ENCODE measurements at places on chromosomes 13 and 19. TPM values are rescaled to one million over a fixed set of nuclear protein-coding genes. Genes with fewer than 3 reads are reported as not detected.

DNA sequence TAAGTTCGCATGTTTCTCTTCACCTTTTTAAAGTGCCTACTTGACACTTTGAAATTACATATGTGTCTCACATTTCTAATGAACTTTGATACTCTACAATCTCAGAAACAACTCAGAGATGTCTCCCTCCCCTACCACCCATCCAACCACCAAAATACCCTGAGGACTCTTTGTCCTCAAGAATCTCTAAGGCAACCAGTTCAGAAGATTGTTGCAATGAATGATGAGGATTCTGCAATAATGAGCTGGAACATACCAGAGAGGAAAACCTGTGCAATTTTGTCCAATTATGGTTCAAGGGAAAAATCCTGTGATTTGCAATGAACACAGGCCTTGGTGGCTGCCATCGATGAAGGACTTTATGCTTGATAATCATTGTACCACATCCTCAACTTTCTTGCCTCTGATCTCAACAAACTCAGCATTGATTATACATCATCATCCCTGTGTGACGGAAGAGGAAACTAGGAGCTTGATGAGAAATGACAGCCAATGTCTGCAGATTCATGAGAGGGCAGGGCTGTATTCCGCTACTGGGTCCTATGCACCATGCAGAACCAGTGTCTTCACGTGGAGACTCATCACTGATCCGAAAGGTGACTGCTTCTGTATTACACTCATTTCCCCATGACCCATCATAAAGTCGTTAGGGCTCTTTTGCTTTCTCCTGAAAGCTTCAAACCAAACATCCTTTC lies 1.1 kb downstream of the FPR1 start:
- no peak overlapping the region for H3K27ac ChIP-seq
- DNase-seq, result no peak
- no peaks in the 10 kb centered on the region for H3K27me3 ChIP-seq

DNA sequence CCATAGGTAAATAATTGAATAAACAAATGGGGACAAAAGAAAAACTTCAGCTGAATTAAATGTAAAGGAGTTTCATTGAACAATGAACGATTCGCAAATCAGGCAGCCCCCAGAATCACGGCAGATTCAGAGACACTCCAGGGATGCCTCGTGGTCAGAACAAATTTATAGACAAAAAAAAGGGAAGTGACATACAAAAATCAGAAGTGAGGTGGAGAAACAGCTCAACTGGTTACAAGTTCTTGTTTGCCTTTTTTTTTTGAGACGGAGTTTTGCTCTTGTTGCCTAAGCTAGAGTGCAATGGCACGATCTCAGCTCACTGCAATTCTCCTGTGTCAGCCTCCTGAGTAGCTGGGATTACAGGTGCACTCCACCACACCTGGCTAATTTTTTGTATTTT lies 5.7 kb downstream of the ZNF566 start:
- H3K27me3 ChIP-seq, result no peaks in the 10 kb centered on the region
- no peak overlapping the region for H3K27ac ChIP-seq
- peaks cover 44% of the 10 kb centered on the region for H3K36me3 ChIP-seq
- no peak overlapping the region for H3K4me3 ChIP-seq
- peaks cover 9% of the 10 kb centered on the region for H3K4me1 ChIP-seq

GRCh38 chr19:1591421-1592023 lies 1.1 kb downstream of the MBD3 start:
- peak overlapping the region; percentile 83 for H3K27ac ChIP-seq
- H3K4me1 ChIP-seq, result peaks cover 29% of the 10 kb centered on the region
- no peaks in the 10 kb centered on the region for H3K27me3 ChIP-seq

DNA sequence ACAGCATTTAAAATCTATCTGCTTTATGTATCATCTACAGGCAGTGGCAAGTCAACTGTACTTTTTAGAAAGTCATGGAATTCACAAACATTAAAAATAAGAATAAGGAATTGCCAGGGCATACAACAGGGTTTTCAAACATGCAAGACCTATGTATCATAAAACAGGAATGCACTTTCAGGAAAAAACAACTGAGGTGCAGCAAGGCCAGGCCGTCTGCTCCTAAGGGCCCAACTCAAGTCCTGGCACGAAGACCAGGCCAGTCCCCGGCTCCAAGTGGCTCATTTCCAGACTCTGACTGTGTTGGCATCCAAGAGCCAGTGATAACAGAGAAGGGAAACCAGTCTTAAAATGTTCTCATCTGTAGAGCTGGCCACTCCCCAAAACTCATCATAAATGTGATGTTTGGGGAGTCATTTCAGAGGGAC lies 7.1 kb downstream of the RFX2 start:
- H3K36me3 ChIP-seq, result no peaks in the 10 kb centered on the region
- H3K4me3 ChIP-seq, result no peak overlapping the region
- H3K27ac ChIP-seq, result peak overlapping the region; percentile 68

DNA sequence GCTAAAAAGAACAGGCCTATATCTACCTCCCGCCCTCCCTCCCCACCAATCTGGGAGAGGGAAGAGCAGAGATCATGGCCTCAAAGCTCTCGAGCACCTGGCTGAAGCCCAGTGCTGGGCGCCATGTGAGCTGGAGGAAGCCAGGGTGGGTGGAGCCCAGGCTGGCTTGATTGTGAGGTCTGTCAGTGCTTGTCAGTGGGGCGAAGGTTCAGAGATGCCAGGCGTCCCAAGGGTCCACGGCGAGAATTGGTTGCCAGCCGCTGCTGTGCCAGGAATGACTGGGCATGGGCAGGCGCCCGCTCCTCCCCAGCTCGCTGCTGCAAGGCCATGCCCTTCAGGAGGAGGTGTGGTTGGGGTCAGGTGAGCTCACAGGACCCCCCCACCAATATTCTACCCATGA lies 11.5 kb downstream of the BEST2 start:
- H3K36me3 ChIP-seq, result peaks cover 3% of the 10 kb centered on the region
- H3K27me3 ChIP-seq, result no peaks in the 10 kb centered on the region
- no peak for DNase-seq
- H3K4me3 ChIP-seq, result no peak overlapping the region

GRCh38 chr13:112618501-112618900 lies 30.5 kb upstream of the TUBGCP3 start:
- peaks cover 53% of the 10 kb centered on the region for H3K27me3 ChIP-seq
- no peaks in the 10 kb centered on the region for H3K36me3 ChIP-seq
- H3K27ac ChIP-seq, result no peak overlapping the region
- peak; percentile 69 for DNase-seq

Gene KASH5
- total RNA-seq, result not detected

DNA sequence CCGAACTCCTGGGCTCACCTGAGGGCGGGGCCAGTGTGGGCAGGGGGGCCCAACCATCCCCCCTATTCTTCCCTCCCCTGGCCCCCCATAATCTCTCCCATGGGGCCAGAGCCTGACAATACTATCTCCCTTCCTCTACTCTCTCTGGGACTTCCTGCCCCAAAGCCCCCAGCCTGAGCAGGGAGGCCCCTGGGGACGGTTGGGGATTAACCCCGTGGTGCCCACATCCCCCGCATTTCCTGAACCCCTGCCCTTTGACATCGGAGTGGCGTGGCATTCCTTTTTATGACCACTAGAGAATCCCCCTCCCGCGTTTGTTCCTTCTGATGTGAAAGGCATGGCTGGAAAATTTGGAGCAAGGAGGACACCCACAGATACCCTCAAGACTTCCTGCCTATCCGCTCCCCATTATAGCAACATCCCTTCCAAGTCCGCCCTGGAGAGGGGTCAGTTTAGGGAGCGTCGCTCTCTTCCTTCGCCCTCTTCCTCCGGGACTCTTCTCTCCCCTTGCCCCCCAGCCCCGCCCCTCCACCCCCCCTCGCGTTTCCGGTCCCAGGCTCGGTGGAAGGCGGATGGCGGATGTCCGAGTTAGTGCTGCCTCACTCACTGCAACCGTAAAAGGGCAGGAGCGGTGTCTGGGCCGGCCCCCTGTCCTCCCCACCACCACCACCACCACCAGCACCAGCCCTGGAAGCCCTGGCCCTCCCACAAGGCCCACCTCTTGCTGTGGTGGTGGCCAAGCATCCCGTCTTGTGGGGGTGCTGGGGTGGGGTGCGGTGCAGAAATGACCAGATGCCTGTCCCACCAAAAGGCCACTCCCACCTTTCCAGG lies 1.8 kb downstream of the VASP start:
- DNase-seq, result no peak
- H3K27ac ChIP-seq, result peak overlapping the region; percentile 93
- no peaks in the 10 kb centered on the region for H3K27me3 ChIP-seq
- H3K4me1 ChIP-seq, result peaks cover 40% of the 10 kb centered on the region
- peak overlapping the region; percentile 83 for H3K4me3 ChIP-seq
- no peaks in the 10 kb centered on the region for H3K36me3 ChIP-seq

- no peak for DNase-seq
- H3K27ac ChIP-seq, result peak overlapping the region; percentile 94
- peak overlapping the region; percentile 38 for H3K4me3 ChIP-seq
- H3K36me3 ChIP-seq, result peaks cover under 1% of the 10 kb centered on the region
Observed at GRCh38 chr19:1264801-1265614, 4.1 kb upstream of the CIRBP start.

Gene KBTBD6
- 9.7 TPM for total RNA-seq

Gene PCP2
- not detected for total RNA-seq

DNA sequence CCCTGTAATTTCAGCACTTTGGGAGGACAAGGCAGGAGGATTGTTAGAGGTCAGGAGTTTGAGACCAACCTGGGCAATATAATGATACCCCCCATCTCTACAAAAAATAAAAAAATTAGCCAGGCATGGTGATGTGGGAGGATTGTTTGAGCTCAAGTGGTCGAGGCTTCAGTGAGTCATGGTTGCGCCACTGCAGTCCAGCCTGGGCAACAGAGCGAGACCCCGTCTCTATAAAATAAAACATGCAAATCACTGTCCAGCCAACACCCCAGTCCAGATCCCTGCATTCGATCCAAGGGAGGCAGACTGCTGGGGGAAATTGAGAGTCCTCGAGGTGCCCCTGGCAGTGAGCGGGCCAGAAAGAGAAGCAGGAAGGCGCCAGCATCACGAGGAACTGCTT lies 7.0 kb downstream of the CYTH2 start:
- no peaks in the 10 kb centered on the region for H3K27me3 ChIP-seq
- H3K4me1 ChIP-seq, result peaks cover 5% of the 10 kb centered on the region
- peaks cover 34% of the 10 kb centered on the region for H3K36me3 ChIP-seq
- no peak for DNase-seq
- H3K4me3 ChIP-seq, result no peak overlapping the region
- no peak overlapping the region for H3K27ac ChIP-seq
